ENCODE measurements at places on chromosomes 7 and 10.
A peak's percentile ranks its signal among the peaks of the same experiment; 100 is the strongest.

- no peak for DNase-seq
These were observed 92.9 kb downstream of the DNAJB6 start for GRCh38 chr7:157429680-157430224.

DNA sequence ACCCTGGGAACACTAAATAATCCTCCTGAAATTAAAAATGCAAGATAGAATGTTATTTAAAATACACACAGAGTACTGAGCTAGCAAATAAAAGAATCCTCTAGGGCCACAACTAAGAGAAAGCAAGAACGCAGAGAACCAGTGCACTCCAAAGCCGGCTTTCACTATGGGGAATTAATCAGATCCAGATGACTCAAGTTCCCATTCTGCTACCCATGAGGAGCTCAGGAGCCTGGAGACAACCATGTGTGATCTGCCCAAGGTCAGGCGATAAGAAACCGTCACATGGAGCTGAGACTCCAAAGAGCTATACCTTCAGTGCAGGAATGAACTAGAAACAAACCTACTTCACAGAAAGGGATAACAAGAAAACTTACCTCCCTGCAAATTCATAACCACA lies 19.5 kb upstream of the CYREN start:
- no peak for DNase-seq

DNA sequence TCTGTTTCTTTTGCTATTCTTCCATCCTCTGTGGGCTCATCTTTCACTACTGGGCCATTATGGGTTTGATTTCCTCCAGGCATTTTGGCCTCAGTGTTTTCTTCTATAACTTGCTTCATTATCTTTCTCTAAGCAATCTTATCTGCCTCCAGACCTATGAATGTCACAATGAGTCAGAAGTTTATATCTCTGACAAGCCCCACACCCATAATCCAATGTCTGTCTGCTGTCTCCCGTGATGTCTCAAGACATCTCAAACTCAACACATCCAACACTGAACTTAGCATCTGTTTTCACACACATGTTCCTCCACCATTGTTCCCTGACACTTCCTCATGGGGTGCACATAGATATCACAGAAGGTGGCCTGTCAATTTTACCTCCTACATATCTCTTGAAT lies 46.7 kb upstream of the RHOBTB1 start:
- no peak for DNase-seq

GRCh38 chr10:34602478-34602877 lies 212.6 kb downstream of the PARD3 start:
- no peak for DNase-seq

GRCh38 chr10:6840766-6841165 lies 260.7 kb upstream of the PRKCQ start:
- DNase-seq: no peak

DNA sequence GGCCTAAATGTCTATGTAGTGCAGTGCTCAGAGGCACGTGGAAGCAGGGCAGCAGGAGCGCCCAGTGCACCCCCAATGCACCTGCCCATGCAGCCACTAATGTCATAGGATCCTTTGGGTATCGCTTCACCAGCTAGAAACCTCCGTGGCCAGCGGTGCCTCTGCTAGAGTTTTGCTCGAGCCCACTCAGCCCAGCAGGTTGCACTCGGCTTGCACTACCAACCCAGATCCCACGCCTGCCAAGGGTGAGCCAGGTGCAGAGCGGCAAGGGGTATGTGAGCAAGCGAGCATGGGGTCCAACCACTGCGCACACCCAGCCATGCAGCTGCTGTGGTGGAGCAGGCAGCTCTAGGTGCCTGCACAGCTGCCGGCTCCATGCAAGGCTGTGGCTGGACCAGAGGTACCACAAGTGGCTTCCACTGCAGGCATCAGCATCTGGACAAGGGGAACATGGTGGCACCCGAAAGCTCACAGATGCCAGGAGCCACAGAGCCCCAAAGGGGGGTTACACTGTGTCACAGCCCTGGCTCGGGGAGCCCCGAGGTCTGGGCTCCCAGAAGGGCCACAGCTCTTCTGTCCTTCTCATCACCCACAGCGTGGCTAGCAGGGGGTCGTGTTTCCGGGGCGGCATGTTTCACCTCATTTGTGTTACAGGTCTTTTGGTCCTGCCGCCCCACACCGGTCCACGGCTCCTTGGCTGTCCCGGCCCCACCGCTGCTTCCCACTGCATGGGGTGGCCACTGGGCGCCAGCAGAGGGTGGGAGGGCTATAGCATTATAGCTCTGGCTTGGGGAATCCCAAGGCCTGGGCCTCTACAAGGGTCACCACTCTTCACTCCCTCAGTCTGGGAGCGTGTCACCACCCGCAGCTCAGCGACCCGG lies 2.3 kb upstream of the NCAPG2 start:
- no peak for DNase-seq

- DNase-seq: no peak
These were observed 35.1 kb downstream of the GUSB start for GRCh38 chr7:65946904-65947303.

DNA sequence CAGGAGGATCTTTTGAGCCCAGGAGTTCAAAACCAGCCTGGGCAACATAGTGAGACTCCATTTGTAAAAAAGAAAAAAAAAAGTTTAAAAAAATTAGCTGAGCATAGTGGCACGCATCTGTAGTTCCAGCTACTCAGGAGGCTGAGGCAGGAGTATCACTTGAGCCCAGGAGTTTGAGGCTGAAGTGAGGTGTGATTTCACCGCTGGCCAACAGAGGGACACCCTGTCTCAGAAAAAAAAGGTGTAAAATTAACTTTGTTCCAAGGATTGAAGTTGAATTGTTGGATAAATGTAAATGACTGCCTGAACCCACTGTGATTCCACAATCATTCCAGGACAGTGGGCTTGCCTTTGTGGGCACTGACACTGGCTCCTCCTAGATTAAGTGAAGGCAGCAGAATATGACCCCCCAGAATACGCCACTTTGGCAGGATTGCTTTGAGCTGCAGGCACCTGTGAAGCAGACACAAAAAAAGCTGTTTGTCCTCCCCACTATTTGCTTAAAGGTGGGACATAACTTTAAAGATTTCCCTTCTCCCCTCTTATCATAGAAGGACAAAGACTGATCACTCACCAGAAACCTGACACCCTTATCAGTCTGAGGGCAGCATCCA lies 57.2 kb upstream of the FOXI2 start:
- DNase-seq: no peak

- no peak for DNase-seq
These were observed 437.6 kb upstream of the ZMIZ1 start for GRCh38 chr10:78630944-78631838.

DNA sequence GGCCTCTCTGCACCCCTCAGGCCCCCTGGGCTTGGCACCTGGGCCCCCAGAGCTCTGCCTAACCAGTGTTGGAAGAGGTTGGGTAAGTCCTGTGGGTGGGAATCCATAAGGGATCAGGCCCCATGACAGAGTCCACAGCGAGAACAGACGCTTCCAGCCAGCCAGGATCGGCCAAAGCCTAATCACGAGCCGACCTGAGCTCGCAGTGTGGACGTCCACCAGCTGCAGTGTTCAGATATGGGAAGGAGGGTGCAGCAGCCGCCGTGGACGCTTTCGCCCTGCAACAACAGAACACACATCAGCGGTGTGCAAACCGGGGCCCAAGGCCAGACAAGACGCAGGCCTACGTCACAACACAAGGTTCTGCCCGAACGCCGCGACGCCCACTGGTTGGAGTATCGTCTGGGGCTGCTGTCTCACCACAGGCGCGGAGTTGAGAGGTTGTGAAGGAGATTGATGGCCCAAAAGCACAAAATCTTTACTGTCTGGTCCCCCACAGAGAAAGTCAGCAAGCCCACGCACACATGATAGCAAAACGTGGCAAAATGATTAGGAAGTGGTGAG lies 102.1 kb downstream of the FOXL3 start:
- DNase-seq: no peak

GRCh38 chr10:7231509-7232414 lies 179.1 kb downstream of the SFMBT2 start:
- DNase-seq: no peak

DNA sequence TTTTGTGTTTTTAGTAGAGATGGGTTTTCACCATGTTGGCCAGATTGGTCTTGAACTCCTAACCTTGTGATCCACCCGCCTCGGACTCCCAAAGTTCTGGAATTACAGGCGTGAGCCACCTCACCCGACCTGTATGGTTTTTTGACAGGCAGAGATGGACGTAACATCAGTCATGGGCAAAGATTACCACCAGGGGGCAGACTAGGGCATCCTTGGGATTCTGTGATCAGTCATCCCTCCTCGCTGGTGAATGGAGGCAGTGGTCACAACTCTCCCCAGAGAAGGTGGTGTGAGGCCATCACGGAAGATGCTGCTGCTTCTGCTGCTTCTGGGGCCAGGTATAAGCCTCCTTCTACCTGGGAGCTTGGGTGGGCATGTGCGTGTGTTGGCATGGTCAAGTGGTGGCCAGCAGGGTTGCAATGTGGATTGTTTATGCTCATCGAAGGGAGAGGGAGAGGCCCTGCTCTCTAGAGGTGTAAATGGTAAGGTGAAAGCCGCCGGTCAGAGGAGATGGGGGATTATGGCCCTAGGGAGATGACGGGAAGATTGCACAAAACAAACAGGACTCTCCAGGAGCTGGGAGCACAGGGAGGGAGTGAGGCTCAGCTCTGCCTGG lies 122.7 kb upstream of the PRSS1 start:
- DNase-seq: peak; percentile 56

GRCh38 chr10:119688033-119688508 lies 36.9 kb downstream of the BAG3 start:
- DNase-seq: no peak

- no peak for DNase-seq
These were observed 370.8 kb upstream of the LRRTM3 start for GRCh38 chr10:66555061-66555460.

GRCh38 chr10:111756217-111757061 lies 427.1 kb downstream of the GPAM start:
- DNase-seq: no peak

DNA sequence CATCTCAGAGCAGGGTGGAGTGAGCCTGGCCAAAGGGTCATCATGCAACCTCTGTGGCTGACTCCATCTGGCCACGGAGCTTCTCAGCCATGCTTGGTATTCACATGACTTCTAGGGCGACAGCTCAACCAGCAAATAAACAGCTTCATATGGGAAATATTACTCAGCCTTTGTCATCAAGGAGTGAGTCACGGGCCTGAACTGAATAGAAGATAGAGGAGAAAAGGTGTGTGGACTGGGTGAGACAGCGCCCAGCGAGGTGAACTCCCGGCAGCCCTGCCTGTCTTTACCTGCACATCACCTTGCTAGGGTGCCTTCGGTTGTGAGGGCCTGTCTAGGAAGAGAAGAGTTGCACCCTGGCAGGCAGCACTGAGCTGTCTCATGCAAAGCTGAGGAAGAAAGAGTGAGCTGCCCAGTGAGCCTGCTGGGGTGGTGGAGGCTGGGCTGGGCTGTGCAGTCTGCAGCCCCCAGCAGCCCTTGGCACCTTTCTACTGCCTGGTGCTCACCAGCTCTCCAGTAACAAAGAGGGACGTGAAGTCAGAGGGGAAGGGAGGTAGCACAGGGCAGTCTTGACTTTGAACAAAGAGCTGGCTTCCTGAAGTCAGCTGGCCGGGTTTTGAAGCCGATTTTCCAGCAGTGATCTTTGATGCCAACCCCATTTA lies 114.2 kb downstream of the EGFR start:
- DNase-seq: no peak

DNA sequence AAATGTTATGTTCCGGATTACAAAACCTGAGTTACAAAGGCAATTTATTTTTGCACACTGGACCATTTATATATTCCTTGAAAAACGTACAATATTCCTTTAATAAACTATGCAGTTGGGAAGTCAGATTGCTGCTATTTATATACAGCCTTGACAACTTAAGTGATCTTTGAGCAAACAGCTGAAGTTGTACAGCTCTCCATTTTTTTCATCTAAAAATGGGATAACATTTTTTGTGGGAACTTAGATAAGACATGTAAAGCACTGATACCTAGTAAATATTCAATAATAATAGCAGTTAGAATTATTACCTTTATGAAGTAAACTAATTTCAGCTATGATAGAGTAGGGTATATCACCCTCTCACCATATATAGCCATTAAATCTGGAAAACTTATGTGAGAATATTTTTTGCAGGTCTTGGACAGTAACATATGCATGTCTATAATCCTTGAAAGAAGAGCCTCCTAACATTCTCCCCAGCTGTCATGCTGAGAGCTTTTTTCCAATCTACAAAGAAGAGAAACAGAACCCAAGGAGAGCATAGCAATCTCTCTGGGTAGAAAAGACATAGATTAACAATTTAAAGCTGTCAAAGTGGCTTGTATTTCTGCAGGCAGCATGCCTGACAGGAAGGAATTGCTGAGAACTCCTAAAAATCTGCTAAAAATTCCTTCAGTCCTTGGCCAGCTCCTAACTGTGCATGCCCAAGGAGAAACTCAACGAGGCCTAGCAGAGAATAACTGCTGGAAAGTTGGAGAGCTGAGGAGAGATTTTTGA lies 326.0 kb downstream of the CRPPA start:
- DNase-seq: no peak

- DNase-seq: no peak
These were observed 140.0 kb downstream of the PTPRN2 start for GRCh38 chr7:158447506-158448171.

DNA sequence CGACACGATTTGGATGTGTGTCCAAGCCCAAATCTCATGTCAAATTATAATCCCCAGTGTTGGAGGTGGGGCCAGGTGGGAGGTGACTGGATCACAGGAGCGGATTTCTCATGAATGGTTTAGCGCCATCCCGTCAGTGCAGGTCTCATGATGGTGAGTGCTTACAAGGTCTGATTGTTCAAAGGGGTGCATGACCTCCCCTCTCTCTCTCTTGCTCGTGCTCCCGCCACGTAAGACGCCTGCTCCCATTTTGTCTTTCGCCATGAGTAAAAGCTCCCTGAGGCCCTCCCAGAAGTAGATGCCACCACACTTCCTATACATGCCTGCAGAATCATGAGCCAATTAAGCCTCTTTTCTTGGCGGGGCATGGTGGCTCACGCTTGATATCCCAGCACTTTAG lies 71.5 kb upstream of the NANOS1 start:
- DNase-seq: no peak

- DNase-seq: no peak
These were observed 93.8 kb upstream of the HDAC9 start for GRCh38 chr7:18401757-18402156.

DNA sequence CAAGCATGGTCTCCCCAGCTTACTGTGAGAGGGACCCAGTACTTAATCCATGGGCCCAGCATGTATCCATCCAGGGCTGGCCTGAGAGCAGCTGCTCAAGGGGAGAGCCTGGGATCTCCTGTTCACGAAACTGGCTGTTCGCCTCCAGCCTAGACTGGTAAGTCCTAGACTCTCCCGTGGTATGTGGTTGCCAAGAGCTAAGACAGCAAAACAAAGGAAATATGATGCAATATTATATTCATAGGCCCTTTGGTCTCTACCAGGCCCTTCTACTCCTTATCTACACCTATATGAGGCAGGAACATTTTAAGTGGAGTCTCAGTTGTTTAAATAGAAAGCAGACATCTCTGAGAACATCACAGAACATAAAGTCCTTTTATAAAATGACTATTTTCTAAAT lies 28.9 kb upstream of the STK17A start:
- no peak for DNase-seq

- no peak for DNase-seq
These were observed 44.9 kb upstream of the ANK3 start for GRCh38 chr10:60434418-60435046.

- no peak for DNase-seq
These were observed 321.1 kb upstream of the ZMIZ1 start for GRCh38 chr10:78747401-78748234.

GRCh38 chr10:77380191-77380590 lies 257.4 kb downstream of the KCNMA1 start:
- no peak for DNase-seq

GRCh38 chr7:96508371-96508770 lies 186.5 kb upstream of the SLC25A13 start:
- DNase-seq: no peak

All from CD4-positive, alpha-beta T cell treated with Interferon gamma for 1 hour (primary cell).